ENCODE measurements at places on chromosomes 3 and 15.
A peak's percentile ranks its signal among the peaks of the same experiment; 100 is the strongest.

GRCh38 chr3:172133838-172134237, 94.5 kb downstream of the FNDC3B start:
- no peak for DNase-seq

DNA sequence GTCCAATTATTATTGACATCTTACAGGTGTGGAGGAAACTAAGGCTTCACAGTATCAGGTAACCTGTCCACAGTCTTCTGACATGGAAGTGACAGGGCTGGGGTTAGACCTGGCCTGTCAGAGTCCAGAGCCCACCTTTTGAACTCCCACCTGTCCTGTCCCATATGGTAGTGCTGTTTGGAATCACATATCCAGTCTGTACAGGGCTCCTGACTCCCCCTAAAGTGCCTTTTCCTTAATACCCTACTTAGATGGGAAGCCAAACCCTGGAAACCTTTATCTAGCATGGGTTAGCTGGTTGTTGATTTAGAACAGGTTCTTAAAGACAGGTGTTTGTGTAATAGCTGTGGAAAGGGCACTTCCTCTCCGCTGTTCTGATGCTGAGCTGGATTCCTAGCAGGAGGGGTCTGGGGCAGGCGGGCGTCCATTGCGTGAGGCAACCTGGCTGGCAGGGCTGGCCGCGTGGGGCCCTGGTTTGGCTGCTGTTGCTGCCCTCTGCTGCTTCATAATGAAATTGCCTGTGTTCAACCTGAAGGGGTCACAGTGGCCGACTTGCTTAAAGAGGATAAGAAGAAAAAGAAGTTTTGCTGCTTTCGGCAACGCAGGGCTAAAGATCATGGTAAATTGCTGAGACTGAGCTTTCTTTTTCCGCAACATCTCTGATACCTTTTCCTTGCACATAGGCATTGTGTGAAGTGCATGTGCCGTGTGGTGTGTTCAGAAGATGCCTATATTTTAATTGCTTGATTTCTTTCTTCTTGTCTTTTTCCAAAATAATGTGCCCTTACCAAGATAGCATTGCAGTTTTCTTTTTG, 136.2 kb downstream of the CHDH start:
- peak; percentile 31 for DNase-seq

DNA sequence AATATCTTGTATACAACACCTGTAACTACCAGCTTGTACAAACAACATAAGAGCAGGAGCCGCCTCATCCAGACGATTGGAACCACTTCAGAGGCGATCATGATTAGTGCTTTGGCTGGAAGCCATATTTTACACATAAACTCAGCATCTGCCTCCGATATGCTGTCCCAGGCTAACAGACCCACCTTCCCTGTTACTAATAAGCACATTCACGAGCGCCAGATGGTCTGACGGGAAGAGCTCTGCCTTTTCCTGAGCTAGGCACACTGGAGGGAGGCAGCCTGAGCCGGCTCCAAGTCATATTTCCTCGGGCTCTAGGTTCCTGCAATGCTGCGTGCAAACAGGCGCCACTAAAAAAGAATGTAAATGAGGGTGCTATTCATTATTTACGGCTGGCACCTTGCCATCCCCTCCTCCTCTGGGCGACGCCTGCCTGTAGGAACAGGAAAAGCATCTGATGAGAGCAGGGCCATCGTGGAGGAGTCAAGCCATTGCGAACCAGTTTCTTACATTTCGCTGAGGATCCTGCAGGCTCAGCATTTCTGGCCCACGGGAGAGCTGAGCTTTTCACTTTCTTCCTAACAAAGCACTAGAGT, 98.2 kb downstream of the ANXA2 start:
- peak; percentile 86 for DNase-seq

GRCh38 chr3:14606669-14607339, 44.8 kb upstream of the CCDC174 start:
- no peak for DNase-seq

GRCh38 chr3:127761441-127761801, 60.9 kb downstream of the MGLL start:
- no peak for DNase-seq

DNA sequence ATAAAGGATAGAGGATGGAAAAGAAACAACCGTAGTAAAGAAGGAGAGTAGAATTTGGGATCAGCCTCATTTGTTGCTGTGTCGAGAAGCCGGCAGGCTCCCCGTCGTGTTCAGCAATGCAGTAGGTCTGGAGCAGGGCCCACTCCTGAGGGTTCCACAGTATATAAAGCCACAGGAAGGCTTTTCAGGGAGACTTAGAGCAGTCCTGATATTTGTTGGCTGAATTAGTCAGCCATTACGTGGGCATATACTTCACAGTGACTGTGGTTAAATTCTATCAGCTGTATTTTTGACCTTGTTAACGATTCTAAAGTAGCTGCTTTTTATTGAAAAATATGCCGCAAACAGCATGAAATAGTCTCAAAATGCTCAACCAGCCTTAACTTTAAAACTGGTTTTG, 149.5 kb downstream of the ITPR1 start:
- DNase-seq: no peak

- no peak for DNase-seq
Measured at GRCh38 chr3:12452361-12453330, 31.6 kb upstream of the TSEN2 start.

DNA sequence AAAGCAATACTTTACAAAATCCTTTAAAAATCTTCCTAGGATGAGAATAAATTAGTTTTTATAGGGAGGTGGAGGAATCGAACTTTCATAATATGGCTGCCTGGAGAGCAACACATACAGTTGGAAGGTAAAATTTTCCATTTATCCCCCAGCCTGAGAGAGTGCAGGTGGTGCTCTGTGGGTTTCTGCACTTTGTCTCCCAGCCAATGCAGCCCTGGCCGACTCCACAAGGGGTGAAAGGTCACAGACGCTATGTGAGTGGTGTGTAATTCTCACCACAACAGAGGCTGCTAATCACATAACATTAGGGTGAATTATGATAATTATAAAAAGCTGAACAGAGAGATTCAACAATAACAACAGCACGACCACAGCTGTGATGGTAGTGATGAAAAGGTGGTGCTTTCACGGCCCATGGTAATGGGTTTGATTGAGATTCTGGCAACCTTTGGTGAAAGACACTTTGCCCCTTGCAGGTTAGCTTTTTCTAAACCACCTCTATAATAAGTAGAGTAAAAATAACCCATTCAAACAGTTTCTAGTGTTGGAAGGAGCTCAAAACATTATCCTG, 30.1 kb upstream of the NANOGP8 start:
- no peak for DNase-seq

- DNase-seq: no peak
Measured at GRCh38 chr15:44801364-44801763, 65.0 kb downstream of the TRIM69 start.

DNA sequence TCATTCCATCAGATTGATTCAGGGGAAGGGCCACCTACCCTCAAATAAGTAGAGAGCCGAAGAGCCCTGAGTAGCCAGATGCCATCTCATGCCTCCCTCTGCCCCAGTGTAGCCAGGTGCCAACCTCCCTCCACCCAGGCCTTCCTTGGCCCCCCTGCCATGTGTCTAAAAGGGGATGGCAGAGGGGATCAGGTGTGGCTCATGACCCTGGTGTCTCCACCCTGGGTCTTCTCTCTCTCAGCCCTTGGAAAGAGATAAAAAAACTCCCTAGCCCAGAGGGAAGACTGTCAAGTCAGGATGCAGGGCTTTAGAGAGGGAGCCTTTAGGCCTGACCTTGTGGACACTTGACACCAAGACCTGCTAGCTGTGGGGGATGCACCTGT, 5.2 kb downstream of the GRM2 start:
- DNase-seq: no peak

DNA sequence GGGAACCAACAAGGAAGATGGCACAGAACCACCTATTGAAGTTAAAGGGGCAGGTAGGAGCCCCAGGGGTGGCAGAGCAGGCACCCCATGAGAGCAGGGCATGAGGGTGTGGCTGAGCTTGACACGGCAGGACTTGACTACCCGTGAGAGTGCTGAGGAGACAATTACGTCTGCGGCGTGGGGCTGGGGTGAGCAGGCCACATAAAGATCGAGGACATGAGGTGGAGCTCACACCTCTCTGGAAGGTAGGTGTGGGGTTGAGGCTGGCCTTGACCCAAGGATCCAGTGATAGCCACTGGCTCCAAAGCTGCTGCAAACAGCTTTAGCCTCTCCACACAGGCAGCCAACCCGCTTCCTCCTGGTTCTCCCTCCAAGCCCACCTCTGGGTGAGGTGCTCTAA, 64.5 kb downstream of the PCSK6 start:
- DNase-seq: no peak

DNA sequence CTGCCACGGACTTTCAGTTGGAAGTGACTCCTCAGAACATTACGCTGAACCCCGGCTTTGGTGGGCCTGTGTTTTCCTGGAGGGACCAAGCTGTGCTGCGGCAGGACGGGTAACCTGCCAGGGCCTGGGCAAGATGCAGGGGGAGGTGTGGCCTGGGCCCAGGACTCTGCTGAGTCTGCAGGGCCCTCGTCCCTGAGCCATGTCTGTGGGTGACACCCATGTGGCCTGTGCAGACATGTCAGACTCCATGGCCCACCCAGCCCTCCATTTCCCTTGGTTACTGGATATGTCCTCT, 4.9 kb upstream of the ITIH3 start:
- DNase-seq: no peak

- DNase-seq: no peak
Measured at GRCh38 chr3:69091389-69092029, 6.8 kb downstream of the ARL6IP5 start.

GRCh38 chr15:71290881-71291635, 175.8 kb downstream of the THSD4 start:
- no peak for DNase-seq

GRCh38 chr15:83112233-83112955, 4.9 kb downstream of the TM6SF1 start:
- no peak for DNase-seq

GRCh38 chr3:194134757-194135515, 1.0 kb upstream of the HES1 start:
- peak; percentile 92 for DNase-seq

GRCh38 chr3:115502128-115502527, 121.2 kb upstream of the GAP43 start:
- no peak for DNase-seq

DNA sequence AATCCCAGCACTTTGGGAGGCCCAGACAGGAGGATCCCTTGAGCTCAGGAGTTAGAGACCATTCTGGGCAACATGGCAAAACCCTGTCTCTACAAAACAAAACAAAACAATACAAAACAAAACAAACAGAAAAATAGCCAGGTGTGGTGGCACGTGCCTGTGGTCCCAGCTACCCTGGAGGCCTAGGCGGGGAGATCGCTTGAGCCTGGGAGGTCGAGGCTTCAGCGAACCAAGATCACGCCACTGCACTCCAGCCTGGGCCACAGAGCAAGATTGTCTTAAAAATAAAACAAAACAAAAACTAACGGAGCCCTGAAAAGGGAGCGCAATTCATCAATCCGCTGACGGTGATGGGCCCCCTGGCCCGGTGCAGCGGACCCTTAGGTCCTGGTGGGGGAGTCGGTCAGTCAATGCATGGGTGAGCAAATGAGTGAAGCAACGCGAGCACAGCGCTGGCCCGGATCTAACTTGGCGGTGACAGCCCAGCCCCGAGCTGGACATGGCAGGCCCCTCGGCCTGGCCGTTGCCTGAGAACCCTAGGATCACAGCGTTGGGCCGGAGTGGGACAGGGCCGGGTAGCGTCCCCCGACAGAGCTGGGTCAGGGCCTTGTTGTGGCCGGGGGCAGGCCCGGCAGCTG, 52.4 kb upstream of the BLM start:
- no peak for DNase-seq

DNA sequence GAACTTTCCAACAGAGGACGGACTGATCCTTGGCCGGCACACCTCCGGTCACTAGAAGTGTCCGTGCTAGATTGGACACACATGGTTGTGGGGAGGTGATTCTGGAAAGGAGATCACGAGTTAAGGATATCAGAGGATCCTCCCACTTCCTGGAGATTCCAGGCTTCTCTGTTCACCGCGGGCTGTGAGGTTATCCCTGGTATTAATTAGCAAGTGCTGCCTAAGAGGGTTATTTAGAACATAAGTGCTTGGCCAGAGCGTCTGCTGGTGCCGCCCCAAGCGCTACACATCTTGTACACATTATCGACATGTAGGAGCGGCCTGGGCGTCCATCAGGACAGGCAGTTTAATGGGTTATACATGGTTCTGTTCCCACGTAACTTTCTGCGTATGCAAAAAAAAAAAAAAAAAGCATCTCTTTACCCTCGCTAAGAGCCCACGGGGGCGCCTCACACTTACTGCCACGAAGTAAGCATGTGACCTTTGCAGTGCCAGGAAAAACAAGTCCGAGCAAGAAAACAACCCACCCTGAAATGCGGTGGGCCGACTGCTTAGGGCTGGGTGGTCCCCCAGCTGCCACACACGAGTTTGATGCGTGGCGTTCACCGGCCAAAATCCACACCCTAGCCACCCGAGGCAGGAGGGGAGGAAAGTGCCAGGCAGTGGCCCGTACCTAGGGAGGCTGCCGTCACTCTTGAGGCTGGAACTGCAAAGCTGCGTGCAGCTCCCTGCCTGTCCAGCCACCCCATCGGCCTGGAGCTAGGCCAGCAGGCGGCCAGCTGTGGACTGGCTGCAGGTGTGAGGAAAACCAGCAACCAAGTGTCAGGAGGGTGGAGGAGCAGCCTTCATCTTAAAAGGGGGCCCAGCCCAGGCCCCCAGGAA, 78.0 kb downstream of the CPN2 start:
- DNase-seq: no peak

DNA sequence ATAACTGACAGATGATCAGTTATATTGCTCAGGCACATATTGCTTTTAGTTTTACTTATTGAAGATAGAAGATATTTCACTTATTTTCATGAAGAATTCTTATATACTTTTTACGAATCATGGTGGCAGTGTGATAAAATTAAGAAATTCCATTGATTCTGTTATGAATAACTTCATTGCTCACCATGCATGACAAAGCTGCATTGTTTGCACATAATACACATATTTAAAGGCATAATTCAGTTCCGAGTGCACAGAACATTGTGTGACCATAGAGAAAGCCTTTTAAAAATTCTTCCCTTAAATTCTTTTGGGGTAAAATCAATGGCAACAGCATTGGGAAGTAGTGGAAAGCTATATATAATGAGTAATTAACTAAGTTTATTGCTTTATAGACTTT, 82.5 kb upstream of the NAALADL2 start:
- DNase-seq: no peak

GRCh38 chr3:100516838-100517237, 24.4 kb downstream of the TMEM45A start:
- no peak for DNase-seq

DNA sequence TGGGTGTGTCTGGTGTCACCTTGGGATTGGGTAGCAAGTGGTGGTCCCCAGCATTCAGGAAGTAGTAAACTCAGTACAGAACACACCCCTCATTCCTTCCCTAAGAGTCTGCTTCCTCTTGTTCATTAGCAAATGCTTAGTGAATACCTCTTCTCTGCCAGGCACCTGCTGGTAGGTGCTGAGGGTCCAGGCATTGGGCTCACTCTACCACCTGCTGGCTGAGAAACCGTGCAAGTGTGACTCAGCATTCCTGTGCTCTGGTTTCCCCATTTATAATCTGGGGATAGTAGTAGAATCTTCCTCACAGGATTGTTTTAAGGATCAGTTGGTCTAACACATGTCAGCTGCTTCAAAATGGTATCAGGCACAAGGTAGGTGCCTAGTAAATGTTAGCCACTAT, 4.8 kb downstream of the SHF start:
- no peak for DNase-seq

GRCh38 chr3:152255290-152255689, 13.4 kb upstream of the MBNL1 start:
- no peak for DNase-seq

All from NCI-H526 treated with DMSO at 0.1 percent for 48 hours (cell line).